IPS DF 19.7 (cell line): ENCODE measurements at places on chromosomes 3 and 15.
A peak's percentile ranks its signal among the peaks of the same experiment; 100 is the strongest.

- DNase-seq, result no peak
Observed at GRCh38 chr15:91216000-91216399, 115.9 kb downstream of the SV2B start.

DNA sequence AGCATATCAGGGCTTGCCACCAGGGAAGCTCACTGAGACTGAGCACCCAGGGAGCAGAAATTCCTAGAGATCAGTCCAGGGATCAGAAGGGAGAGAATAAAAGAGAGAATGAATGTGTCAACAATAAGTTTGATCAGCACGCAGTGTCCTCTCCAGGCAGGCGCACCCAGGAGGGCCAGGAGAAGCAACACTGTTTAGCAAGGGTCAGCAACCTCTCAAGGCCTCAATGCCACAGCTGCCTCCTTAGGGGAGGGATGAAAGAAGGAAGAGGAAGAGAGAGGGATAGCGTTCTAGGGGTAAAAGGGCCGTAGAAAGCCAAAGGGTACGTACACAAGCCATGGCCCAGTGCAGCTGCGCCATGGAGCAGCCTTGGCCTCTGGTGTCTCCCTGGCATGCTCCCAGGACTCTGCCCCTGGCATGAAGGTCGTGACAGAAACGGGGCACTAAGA lies 399.8 kb downstream of the SHQ1 start:
- no peak for DNase-seq

GRCh38 chr3:191761906-191762305 lies 300.9 kb downstream of the PYDC2 start:
- DNase-seq, result no peak

DNA sequence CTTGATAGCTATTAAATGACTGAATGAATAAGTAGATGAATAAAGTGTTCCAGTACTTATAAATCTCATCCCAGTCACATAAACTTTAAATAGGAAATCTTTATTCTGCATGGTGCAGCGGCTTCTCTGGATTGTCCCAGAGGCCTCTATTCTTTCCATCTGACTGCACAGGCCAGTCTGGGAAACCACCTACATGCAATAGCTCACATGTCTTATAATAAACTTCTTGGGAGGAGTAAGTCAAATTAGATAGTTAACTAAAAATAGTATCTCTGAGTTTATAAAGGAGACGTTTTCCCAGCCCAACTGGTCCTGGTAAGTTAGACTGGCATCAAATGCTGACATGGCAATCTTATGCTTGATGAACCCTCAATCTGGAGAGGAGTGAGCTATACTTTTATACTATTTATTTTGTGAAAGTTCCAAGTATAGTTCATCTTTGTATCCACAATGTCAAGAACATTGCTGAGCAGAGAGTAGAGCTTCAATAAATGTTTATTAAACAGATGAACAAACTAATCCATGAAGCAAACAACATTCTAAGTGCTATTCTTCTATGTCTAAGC lies 417.6 kb downstream of the TIGIT start:
- no peak for DNase-seq

DNA sequence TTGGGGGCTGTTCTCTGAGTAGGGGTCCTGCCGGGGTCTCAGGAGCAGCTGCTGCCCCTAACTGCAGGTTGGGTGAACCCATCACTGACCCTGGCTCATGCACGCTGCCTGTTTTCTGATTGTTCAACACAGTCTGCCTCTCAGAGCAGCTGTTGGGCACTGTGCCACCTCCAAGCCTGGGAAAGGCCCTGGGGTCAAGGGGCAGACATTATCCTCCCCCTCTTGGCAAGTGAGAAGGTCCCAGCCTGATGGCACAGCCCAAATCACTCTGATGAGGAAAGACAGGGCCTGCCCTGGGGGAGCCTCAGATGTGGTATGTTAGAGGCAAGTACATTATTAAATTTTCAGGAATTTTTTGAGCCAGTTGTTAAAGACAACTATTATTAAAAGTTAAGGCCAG lies 14.1 kb upstream of the GNAT1 start:
- DNase-seq, result no peak

GRCh38 chr3:13653631-13654279 lies 104.8 kb downstream of the FBLN2 start:
- no peak for DNase-seq

- no peak for DNase-seq
Observed at GRCh38 chr3:31671976-31672375, 139.3 kb downstream of the STT3B start.

- no peak for DNase-seq
Observed at GRCh38 chr15:80006946-80007345, 36.0 kb upstream of the BCL2A1 start.

- DNase-seq, result no peak
Observed at GRCh38 chr3:57855281-57855680, 99.2 kb downstream of the SLMAP start.

- DNase-seq, result no peak
Observed at GRCh38 chr15:26921433-26921832, 49.5 kb upstream of the GABRG3 start.

GRCh38 chr15:36356978-36357601 lies 222.3 kb upstream of the CDIN1 start:
- DNase-seq, result no peak

DNA sequence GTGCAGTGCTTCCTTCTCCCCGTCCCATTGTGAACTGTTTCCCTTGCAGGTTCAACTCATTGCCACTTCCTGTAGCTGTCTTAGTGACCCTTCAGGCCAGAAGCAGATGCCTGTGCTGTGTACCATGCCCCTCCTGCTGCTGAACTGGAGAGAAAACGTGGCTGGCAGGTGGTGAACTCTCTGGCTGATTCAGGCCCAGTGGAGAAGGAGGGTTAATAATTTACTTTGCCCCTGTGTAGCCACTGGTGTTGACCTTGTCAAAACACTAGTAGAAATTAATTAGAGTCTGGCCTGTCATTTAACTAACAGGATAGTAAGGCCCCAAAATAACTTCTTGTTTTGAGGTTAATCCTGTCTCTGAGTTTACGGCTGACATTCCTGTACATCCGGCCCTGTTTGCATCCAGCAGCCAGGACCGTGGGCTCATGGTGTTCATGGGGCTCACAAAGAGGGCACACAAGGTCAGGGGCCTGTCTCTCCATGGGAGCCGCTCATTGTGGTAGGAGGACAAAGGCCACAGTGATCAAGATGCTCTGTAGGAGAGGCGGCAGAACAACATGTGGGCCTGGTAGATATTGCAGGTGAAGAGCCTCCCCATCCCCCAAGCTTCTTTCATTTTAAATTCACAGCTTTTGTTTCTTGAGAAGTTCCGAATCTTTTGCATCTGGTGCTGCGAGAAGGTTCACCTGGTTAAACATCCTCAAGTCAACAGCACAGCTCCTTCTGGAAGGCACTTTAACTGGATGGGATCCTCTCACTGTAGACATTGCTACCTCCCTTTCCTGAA lies 101.6 kb downstream of the CGNL1 start:
- DNase-seq, result peak; percentile 38

DNA sequence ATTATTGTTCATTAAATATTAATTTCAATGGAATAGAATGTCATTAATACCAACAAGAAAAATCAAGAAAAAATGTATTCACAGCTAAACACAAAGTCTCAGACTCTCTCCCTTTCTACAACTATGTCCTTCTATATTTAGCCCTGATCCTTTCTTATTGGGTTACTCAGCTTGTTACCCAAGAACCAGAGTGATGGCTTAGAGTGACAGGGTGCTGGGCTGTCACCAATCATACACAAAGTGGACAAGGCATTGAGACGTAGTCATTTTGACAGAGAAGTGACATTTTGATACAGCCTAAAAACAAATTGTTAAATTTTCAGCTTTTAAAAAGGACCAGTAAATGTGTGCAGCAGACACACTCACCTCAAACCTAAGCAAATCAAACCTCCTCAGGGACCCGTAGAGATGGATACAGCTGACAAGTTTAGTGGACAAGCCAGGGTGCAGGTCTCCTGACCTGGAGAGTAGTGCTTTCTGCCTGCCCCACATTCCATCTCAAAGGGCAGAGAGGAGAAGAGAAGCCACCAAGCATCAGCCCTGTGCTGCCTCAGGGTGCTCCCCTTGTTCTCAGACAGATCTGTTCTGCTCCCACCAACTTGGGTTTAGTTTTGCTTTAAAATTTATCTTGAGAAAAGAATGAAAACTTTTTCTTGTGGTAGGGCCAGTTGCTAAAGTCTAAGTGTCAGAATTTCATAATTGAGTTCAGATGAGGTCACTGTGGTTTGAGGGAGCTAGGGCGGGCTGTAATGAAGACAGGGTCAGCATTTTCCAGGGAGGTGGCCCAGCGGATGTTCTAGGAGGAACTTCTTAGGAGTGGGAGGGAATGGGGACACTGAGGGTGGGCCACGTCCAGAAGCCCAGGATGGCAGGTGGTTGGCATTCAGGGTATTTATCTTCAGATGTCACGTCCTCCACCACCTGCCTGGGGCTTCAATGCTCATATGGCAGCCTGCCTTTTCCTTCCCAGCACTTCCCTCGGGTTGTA lies 136.5 kb upstream of the TBL1XR1 start:
- no peak for DNase-seq

- DNase-seq, result no peak
Observed at GRCh38 chr3:120177707-120178306, 83.6 kb upstream of the GSK3B start.

- no peak for DNase-seq
Observed at GRCh38 chr3:133956353-133956752, 60.7 kb upstream of the RAB6B start.

DNA sequence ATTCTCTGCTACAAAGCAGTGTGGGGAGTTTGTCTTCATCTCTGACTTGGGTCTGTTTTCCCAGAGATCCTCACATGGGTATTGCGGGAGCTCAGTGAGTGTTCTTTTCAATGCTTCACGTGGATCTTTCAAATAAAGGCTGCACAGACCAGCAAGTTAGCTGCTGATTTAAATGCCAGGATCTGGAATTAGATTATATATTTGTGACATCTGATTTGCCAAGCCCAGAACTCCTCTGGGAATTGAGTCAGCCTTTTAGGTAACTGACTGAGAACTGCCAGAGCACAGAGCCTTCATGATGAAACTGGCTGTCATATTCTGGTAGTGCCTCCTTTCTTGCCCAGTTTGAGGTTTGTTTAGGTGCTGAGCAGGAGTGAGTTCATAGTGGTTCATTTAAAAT lies 14.7 kb downstream of the EDEM1 start:
- no peak for DNase-seq

- DNase-seq, result no peak
Observed at GRCh38 chr3:128297401-128298138, 144.3 kb downstream of the EEFSEC start.

GRCh38 chr3:46408853-46409252 lies 1.8 kb downstream of the CCRL2 start:
- DNase-seq, result no peak

GRCh38 chr3:172530101-172530561 lies 6.9 kb upstream of the TNFSF10 start:
- DNase-seq, result no peak

DNA sequence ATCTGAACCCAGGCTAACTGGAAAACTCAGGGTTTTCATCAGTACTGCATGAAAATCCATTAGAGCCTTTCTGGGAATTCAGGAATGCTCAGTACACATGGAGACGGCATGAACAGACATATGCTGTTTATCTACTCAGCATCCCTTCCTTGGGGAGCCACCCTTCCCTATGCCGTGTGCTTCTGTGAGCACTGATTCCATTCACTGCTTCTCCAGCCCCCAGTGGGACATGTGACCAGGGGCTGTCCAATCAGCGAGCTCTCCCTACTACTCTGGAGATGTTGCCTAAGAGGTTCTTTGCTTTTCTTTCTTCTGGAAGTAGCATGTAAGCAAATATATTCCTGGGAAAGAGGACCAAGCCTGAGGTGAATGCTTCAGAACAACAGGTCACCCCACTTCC lies 5.6 kb upstream of the PCOLCE2 start:
- no peak for DNase-seq
